ENCODE measurements at places on chromosomes 6 and 20.

- no peak for DNase-seq
Observed at GRCh38 chr6:12328701-12329100, 38.5 kb downstream of the EDN1 start.

- DNase-seq: peak; percentile 29
Observed at GRCh38 chr20:29878281-29878741, 1379.2 kb upstream of the DEFB115 start.

DNA sequence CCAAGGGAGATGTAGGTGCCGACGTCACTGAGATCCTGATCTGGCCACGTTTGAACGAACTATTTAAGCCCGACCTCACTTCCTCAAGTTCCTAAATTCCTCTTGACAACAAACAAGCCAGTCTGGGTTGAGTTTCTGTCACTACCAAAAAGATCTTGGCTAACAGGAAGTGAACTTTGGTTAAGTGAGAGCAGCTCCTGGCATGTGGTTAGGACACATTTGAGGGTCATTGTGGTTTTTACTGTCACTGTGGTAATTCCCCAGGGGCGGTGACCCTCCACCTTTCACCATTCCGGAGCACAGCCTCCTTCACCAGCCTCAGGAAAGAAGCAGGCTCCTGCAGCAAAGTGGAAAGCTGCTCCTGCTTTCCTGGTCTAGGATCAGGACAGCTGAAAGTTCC, 43.1 kb upstream of the ZNF831 start:
- DNase-seq: peak; percentile 31

DNA sequence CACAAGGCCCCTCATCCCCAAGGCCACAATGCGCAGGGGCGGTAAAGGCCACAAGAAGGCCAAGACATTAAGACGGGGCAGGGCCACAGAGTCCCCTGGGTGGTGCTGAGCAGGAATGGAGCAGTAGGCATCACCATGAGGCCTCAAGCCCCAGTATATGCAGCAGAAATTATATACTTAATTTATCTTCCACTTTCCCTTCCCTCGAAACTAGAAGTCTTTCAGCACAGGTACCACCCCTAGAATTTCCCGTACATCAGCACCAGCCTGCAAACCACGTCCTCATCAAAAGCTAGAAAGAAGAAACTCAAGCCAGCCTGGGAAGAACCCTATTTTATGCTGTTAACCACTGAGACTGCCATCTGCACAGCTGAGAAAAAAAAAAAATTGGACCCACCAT, 89.4 kb downstream of the PLG start:
- peak; percentile 50 for DNase-seq

DNA sequence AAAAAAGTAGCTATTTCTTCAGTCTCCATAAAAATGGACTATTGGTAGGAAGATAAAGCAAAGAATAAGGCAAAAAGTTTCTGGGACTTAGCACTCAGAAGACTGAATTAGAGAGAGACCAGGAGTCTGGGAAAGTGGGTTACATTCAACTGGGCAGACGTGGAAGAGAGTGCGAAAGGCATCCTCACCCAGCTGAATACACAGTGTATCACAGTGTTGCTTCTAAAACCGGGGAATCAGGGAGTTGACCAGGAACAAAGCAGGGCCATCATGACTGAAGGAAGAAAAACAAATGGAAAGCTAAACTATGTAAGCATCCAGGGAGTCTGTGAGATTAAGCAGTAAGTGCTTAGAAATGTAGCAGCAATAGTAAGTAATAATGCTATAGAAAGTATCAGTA, 452.9 kb upstream of the MAN1A1 start:
- DNase-seq: no peak
